Activated CD4-positive, alpha-beta memory T cell treated with anti-CD3 and anti-CD28 coated beads for 36 hours (primary cell): ENCODE measurements at places on chromosomes 7 and 10.

GRCh38 chr7:139094596-139094995 lies 14.9 kb downstream of the ZC3HAV1 start:
- peak; percentile 54 for DNase-seq

DNA sequence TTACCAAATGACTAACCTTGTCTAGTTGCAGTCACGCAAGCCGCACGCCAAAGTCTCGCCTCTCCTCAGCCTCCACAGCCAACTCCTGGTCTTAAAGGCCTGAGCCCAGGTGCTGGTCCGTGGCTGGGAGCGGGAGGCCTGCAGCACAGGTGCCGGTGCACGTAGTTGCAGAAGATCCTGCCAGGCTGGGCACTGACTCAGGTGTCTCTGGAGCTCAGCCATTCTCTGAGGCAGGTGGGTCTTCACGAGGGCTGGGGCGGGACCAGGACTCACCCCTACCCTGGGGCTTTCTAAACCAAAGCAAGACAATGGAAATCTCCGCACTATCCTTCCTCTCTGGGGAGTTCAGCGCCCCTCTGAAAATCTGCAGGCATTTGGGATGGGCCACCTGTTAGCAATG lies 216.4 kb downstream of the MLLT10 start:
- DNase-seq = no peak

DNA sequence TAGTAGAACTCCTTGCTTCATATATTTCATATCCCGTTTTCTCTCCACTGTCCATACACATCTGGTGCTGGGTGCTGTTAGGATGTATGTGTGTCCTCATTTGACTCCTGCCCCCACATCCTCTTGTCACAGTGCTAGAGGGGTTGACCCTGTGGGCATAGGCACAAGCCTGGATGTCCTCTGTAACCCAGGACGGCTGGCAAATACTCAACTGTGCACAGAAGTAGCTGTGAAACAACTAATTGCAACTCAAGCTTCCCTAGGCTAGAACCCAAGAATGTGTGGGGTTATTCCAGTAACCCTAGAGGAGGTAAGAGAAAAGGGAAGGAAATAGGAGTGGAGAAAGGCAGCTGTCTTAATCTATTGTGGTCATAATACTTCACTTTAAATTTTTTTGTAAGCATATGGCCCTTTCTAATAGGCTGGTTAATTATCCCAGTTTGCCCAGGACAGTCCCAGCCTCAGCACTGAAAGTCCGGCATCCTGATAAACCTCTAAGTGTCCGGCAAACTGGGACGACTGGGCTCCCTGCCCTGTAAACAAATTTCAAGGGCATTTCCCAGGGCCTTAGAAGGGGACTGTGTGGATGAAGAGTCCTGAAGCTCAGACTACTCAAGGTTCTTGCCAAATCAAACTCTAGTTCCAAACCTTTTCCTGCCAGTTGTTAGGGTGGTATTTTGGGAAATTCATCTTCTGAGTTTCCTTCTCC lies 283.2 kb upstream of the CELF2 start:
- DNase-seq = no peak

DNA sequence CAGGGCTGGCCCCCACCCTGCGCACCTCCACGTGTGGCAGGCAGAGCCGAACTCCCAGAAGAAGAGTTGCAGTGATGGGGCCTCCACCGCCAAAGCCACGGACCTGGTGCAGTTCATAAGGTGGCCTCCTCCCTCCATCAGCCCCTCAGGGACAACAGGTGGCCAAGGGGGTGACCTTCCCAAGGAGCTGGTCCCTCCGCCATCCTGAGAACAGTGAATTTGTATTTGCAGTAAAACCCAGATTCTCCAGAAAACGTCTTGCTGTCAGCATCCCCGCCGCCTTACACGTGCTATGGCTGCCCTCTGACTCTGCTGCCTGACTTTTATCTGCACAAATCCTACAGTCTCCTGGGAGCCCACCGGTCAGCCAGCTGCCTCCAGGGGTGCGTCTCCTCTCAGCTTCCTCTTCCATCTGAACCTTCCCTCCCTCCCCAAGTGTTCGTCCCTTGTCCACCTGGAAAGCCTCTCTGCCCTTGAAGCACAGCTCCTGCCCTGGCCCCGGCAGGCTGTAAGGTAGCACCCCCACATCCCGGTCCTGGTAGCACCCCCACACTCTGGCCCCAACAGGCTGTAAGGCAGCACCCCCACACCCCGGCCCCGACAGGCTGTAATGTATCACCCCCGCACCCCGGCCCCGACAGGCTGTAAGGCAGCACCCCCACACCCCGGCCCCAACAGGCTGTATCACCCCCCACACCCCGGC lies 311.8 kb downstream of the PTPRN2 start:
- DNase-seq = no peak

DNA sequence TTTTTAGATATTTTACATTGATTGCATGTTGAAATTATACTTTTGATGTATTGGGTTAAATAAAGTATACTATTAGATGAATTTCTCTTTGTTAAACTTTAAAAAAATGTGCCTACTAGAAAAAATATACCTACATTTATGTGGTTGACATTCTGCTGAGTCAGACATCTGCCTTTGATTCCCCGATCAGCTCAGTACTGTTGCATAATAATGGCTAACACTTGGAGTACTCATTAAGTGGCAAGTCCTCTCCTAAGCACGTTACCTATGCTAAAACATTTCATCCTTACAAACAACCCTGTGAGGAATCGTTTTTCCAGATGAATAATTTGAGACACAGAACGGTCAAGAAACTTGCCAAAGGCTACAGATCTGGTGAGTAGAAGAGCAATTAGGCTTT lies 14.0 kb upstream of the SEM1 start:
- no peak for DNase-seq

GRCh38 chr7:97167749-97168148 lies 50.3 kb downstream of the SDHAF3 start:
- DNase-seq = no peak
